Activated naive CD8-positive, alpha-beta T cell treated with anti-CD3 and anti-CD28 coated beads, Interleukin-2, amount 50 U/mL, for 24 hours (primary cell): ENCODE measurements at places on chromosomes 13 and 19.

DNA sequence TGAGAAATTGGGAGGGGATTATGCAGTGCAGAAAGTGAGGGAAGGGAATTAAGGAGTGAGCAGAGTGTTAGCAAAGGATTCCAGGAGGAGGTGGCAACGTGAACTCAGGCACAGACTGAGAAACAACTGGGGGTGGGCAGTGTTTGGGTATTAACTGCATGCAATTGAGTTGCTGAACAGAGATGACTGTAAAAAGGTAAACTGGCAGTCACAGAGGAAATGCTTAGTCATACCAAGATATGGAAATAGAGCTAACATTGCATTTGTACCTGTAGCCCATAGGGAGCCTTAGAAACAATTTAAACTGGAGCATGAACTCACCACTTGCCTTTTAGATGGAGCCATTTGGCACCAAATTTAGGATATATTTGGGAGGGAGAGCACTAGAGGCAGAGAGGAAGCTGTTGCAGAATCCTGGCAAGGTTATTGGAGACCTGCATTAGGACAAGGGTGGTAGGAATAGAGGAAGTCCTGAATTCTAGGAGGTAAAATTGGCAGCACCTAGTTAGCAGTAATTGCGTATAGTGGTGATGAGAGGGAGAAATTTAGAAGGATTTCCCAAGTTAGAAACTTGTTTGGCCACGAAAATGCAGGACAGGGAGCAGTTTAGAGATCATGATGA is 100.6 kb upstream of the FRY start:
- no peaks in the 10 kb centered on the region for H3K4me1 ChIP-seq
- no peaks in the 10 kb centered on the region for H3K36me3 ChIP-seq
- no peak overlapping the region for H3K27ac ChIP-seq

GRCh38 chr19:19485161-19485997 is 30.0 kb downstream of the TSSK6 start:
- no peaks in the 10 kb centered on the region for H3K27me3 ChIP-seq
- H3K36me3 ChIP-seq = peaks cover 11% of the 10 kb centered on the region
- H3K4me1 ChIP-seq = peaks cover 70% of the 10 kb centered on the region
- peak overlapping the region; percentile 46 for H3K27ac ChIP-seq
- no peak for DNase-seq

DNA sequence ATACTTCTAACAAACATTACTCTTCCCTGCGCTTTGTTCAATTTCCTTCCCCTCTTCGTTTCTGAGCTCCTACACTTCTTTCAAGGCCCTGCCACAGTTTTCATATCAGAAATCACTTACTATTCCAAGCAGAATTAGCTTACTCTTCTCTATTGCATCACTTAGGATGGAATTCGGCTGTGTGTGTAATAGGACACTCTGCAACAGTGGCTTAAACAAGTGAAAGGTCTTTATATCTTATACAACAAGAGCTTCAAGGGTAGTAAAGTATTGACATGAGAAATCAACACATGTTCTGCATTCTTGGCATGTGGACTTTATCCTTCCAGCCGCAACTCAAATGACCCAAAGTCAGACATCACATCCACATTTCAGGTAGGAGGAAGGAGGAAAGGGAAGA is 279.6 kb downstream of the PCDH20 start:
- no peaks in the 10 kb centered on the region for H3K36me3 ChIP-seq
- no peak overlapping the region for H3K27ac ChIP-seq
- no peaks in the 10 kb centered on the region for H3K4me1 ChIP-seq
- no peaks in the 10 kb centered on the region for H3K27me3 ChIP-seq
- no peak overlapping the region for H3K4me3 ChIP-seq

- no peaks in the 10 kb centered on the region for H3K36me3 ChIP-seq
- DNase-seq = no peak
- H3K4me3 ChIP-seq = no peak overlapping the region
These were observed 2.9 kb upstream of the CHST8 start for GRCh38 chr19:33618884-33619283.

DNA sequence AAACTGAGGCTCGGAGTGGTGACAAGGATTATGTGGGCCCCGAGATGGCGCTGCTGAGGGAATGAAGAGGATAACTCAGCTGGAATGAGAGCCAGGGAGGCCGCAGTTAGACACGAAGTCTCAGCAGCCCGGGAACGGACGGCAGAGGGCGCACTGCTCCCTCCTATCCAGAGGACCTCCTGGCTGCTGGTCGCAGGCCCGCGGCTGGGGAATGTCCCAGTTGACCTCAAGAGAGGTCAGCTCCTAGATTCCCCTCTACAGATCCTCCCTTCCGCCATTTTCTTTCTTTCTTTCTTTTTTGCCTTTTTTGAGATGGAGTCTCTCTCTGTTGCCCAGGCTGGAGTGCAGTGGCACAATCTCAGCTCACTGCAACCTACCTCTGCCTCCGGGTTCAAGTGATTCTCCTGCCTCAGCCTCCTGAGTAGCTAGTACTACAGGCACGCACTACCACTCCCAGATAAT is 24.1 kb upstream of the ASPDH start:
- no peak overlapping the region for H3K4me3 ChIP-seq
- H3K27me3 ChIP-seq = peaks cover 16% of the 10 kb centered on the region
- peak; percentile 83 for DNase-seq

DNA sequence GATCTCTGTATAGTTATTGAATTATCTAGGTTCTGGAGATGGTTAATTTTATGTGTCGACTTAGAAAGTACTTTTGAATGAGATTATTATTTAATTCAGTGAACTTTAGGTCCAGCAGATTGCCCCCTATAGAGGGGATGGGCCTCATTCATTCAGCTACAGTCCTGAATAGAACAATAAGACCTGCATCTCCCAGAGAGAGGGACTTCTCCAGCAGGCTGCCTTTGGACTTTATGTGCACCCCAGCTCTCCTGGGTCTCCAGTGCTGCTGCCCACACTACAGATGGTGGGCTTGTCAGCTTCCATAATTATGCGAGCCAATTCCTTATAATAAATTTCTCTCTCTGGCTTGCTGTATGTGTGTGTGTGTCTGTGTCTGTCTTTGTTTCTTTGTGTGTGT is 39.3 kb upstream of the KL start:
- H3K36me3 ChIP-seq = no peaks in the 10 kb centered on the region
- no peaks in the 10 kb centered on the region for H3K4me1 ChIP-seq
- peaks cover 3% of the 10 kb centered on the region for H3K27me3 ChIP-seq
- no peak overlapping the region for H3K4me3 ChIP-seq

DNA sequence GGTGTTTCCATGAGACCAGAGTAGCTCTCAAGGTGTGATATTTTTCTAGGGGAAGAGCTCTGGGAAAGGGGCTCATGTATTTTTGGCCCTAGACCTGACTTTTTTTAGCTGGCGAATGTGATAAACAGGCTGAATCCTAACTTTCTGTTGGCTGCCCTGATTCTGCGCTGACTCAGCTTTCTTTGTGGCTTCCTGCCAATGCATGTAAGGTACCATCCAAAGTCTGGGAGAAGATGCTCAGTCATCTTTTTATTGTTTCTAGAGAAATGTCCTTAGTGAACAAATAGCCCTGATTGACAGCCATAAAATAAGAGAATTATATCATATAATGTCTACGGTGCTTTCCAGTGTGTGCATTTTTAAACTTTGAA is 113.6 kb upstream of the MBNL2 start:
- peaks cover 6% of the 10 kb centered on the region for H3K4me1 ChIP-seq
- H3K4me3 ChIP-seq = no peak overlapping the region
- H3K36me3 ChIP-seq = no peaks in the 10 kb centered on the region
- no peak overlapping the region for H3K27ac ChIP-seq

DNA sequence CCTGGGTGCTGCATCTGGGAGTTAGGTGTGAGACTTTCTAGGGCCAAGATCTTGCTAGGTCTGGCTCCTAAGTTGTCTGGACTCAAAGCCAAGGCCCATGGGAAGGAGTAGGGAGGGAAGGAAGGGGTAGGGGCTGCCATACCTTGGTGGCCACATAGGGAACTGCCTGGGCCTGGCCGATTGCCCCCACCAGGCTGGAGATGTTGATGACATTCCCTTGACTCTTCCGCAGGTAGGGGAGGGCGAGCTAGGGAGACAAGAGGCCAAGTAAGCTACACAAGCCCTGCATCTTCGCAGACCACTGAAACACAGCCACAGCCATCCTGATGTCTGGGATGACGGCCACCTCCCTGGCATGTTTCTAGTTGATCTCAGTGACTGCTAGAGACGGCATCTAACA is 4.1 kb upstream of the BCAT2 start:
- no peaks in the 10 kb centered on the region for H3K27me3 ChIP-seq
- H3K36me3 ChIP-seq = no peaks in the 10 kb centered on the region
- DNase-seq = no peak
- no peak overlapping the region for H3K4me3 ChIP-seq
- H3K4me1 ChIP-seq = peaks cover 12% of the 10 kb centered on the region

- H3K27ac ChIP-seq = no peak overlapping the region
- H3K36me3 ChIP-seq = peaks cover 7% of the 10 kb centered on the region
- H3K4me3 ChIP-seq = no peak overlapping the region
- H3K27me3 ChIP-seq = no peaks in the 10 kb centered on the region
- no peak for DNase-seq
These were observed 46.8 kb downstream of the PDCD5 start for GRCh38 chr19:32627714-32628270.

DNA sequence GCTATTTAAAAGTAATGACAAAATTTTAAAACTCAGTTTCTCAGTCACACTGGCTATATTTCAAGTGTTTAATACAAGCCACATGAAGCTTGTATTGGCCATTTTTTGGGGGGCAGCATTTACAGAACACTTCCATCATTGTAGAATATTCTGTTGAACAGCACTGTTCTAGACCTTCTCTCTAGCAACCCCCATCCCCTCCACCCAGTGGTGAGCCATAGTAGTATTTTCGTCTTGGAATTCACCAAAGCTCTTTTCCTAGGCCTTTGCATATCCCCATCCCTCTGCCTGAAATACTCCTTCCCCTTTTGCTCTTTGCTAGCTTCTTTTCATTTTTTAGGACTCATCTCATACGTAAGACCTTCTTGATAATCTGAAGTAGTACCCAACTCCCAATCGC is 99.5 kb downstream of the ZC3H13 start:
- H3K27me3 ChIP-seq = no peaks in the 10 kb centered on the region
- no peak overlapping the region for H3K27ac ChIP-seq
- H3K4me3 ChIP-seq = no peak overlapping the region
- no peaks in the 10 kb centered on the region for H3K4me1 ChIP-seq
- no peak for DNase-seq
